ENCODE measurements at places on chromosomes 3 and 15.

GRCh38 chr15:55827204-55827603, 84.3 kb upstream of the PRTG start:
- no peak for DNase-seq

- no peak for DNase-seq
These were observed 1.5 kb upstream of the DMXL2 start for GRCh38 chr15:51624022-51624421.

GRCh38 chr15:87572381-87572910, 684.1 kb downstream of the NTRK3 start:
- no peak for DNase-seq

DNA sequence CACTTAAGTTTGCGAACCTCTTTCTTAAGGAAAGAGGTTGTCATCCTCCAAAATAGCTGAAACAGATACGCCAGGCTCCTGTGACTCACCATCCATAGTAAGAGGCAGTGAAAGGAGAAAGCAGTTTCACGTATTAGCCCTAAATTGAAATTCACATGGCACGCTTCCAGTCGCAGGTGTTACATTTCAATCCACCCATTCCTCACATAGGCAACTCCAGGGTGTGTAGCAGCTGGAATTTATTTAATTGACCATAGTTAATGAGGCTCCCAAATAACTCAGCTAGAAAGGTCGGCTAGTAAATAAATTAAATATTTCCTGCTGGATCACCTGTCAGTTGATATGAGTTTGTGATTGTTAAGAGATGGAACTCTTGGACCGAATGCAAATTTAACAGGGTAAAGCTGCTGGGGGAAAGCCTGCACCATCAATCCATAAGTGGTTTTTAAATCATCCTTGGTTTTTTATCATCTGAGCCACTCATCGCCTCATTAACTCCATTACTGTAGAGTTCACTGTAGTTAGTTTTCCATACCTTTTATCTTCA, 19.6 kb downstream of the NSUN3 start:
- no peak for DNase-seq

DNA sequence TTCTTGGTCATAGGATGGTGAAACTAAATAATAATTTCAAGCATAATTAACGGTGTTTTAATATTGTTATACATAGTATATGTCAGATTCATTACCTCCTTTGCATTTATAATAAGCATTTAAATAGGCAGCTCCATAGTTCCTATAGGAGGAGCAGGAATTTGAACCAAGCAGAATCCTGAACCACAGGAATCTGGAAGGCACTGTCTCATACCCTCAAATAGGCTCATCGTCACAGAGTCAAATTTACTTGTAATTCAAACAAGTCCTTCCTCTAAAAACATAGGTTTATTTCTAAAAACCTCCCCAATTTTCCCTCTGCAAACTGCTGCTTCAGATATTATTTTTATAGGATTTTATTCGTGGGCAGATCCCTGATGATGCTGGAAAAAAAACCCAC, 376.3 kb upstream of the ARHGEF26 start:
- DNase-seq: no peak

GRCh38 chr15:90686435-90687218, 30.5 kb upstream of the BLM start:
- no peak for DNase-seq

DNA sequence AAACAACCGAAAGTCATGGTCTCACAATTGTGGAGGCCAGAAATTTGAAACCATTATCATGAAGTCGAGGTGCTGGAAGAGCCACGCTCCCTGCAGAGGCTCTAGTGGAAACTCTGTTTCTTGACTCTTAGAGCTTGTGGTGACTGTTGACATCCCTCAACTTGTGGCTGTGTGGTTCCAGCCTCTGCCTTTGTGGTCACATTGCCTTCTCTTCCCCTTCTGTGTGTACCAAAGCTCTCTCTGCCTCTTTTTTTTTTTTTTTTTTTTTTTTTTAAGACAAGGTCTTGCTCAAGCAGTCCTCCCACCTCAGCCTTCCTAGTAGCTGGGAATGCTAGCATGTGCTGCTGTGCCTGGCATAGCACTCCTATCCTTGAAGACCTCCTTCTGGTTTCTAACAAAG, 48.7 kb upstream of the CRTC3 start:
- DNase-seq: no peak

DNA sequence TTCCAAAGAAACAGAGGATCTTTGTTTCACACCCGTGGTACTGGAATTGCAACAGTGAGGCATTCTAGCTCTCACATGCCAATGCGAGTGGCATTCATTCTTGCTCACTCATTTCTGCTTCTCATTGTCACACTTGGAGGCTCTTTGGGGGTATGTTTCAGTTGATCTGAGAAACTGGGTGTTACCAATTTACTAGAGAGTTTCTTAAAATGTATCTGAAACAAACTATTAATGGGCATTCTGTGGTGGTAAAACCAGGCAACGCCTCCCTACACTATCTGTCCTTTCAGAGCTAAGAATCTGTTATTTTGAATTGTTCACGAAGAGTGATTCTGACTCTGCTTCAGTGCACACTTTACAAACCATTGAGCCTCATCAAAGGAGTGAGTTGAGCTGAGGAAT, 140.6 kb upstream of the BHLHE40 start:
- DNase-seq: no peak

DNA sequence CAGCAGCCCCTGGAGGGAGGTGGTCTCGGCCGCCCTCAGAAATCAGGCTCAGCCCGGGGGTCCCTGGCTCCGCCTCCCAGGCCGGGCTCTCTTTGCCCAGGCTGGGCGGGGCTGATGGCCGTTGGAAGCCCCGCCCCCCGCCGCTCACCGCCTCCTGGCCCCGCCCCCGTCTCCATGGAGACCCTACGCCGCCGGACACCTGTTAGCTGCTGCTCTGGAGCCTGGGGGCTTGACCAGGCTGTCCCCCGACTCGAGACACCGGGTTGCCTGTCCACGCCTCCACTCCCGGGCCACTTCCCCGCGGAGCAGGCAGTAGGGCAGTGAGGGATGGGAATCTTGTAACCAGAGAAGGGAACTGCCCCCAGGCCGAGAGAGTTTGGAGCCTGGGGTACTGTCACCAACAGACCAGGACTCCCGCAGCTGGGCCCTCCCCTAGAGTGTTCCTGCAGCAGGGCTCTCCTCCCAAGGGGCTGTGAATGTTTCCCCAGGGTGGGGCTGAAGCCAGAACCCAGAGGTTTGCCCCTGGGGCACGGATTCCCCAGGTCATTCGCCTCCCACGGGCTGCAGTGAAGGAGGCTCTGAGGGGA, 27.8 kb upstream of the RPL32 start:
- no peak for DNase-seq

DNA sequence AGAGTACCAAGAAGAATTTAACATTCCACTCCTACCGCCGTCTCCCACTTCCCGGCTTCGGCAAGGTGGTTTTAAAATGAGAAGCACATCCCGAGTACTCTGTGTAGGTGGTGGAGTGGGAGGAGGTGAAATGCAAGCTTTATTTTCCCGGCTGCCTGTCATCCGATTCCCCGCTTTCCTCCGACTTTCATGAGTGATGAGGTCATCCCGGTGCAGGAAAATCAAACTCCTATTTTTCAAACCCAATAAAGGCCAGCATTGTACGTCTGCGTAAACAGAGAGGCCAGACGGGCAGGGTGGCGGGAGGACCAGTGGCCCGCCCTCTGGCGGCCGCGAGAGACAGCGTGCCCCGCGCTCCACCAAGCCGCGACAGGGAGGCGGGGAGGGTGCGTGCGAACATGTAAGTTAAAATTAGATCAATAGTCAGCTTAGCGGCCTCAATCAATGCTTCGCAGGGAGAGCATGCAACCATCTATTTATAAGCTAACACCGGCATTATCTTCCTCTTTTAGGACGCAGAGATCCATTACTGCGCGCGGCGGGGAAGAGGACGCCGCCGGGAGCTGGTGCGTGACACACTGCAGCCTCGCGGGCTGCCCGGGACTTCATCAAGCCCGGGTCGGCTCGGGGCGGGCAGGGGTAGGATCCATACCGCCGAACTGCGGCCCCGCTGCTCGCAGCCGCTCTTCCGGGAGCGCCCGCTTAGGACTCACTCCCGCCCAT, 163.3 kb downstream of the CD47 start:
- peak; percentile 47 for DNase-seq

DNA sequence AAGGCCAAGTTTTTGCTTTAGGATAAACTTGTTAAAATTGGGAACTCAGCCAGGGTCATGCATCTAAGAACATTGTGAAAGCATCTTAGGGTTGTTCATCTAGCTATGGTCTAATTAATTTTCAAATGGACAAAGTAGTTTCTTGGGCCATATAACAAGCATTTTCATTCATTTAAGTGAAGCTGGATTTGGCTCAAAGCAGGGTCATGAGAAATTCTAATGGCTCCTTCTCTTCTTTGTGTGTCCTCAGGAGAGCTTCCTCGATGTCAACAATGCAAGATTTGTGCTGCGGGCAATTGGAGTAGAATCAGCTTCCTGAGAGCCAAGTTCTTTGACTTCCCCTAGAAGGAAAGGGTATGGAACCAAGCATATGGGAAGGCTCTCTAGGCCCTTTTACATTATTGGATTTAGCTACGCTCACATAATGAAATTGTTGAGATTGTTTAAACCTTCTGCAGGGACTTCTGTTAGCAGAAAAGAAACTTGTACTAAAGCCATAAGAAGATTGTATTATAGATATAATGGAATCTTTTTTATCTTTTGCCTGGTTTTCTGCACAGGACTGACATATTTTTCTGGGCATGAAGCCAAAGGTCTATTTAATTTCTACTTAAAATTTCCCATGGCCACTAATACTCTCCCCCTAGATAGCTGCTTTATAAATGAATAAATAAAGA, 1.8 kb upstream of the SAMMSON start:
- DNase-seq: no peak

DNA sequence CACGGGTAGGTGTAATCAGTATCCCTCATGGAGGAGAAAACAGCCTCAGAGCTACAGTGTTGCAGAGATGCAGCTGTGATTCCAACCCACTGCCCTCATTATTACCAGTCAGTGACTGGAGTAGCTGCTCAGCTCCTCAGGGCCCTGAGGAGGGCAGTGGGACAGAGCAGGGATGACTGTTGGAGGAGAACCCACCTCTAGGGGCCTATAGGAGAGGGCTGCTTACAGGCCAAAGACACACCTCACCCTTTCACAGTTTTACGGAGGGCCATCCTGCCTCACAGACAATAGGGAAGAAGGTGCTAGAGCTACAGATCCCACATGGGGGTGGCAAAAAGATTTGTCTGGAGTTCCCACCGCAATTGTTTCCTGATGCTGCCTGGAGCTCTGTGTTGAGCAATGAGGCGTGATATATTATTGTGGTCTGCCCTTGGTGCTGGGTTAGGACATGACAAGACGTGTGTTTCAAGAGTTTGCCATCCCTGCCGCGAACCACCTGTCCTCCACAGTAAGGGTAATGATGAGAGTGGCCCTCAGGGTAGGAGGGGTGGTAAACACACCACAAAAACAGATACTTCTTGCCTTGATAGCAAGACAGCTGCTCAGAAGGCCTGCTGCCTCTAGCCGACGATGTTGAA, 140.5 kb upstream of the TPM1 start:
- DNase-seq: no peak

DNA sequence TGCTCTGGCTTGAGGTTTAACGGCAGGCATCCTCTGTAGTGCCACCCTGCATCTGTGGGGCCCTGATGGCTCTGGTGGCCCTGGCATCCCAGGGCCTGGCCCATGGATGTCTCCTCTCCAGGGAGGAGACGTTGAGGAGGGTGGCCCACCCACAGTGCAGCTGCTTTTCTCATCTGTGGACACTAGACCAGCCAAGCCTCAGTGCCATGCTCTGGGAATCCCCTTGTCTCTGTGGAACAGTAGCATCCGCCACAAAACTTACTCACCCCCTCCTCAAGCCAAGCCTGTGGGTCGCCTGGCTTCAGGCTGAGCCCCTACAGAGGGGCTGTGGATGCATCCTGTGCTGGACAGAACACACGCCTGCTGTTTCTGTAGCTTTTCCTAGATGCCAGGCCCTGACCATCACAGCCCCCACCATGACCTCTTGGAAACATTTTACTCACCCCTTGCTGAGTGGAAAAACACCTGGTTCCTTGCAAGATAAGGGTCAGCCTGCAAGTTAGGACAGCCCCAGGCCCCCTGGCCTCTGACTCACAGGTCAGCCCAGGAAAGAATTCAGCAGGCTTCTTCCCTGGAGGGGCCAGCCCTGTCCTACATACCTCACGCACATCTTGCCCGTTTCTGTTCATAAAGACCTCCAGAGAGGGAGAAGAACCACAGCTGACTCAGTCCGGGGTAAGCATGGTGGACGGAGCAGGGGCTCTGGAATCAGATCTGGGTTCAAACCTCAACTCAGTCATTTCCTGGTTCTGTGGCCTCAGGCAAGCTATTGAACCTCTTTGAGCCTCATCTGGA, 19.0 kb downstream of the PAK6 start:
- DNase-seq: no peak

GRCh38 chr3:56131974-56132590, 336.2 kb downstream of the ERC2 start:
- no peak for DNase-seq

DNA sequence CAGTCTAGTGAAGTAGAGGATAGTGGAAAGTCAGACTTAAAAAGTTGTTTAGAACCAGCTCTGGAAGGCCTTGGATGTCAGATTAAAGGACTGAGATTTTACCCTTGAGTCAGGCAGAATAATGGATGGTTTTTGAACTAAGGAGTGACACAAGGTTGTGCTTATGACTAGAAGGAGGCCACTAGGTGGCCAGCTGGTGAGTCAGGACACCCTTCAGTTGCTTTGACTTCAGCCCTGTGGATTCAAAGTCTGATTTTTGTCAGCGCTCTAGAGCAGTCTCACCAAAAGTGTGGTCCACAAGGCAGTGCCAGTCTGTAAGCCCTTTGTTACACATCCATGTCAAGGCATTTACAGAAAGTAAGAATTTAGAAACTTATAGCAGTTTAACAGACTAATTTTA, 3.8 kb upstream of the GABPB1 start:
- no peak for DNase-seq

- no peak for DNase-seq
These were observed 59.2 kb upstream of the IL12A start for GRCh38 chr3:159929171-159930141.

DNA sequence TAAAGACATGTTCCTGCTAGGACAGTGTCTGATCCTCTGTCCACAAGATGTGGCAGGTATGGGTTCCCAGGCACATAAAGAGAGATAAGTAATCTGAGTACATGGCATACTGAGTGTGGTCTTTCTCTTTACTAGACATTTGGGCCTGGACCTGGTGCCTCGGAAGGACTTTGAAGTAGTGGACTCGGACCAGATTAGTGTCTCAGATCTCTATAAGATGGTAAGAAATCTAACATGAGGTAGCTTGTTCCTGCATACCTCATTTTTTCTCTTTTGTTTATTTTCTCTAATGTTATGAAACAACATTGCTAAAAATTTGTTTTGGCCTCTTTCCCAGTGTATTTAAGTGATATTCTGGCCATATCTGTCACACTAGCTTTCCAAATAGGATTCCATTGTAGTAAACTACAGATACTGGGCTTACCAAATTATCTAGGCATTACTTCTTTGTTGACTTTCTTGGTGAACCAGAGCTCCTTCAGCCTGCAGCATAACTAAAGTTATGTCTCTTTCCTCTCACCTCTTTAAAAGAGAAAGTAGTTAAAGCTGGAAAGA, 309.8 kb upstream of the MANF start:
- no peak for DNase-seq

- no peak for DNase-seq
These were observed 6.3 kb downstream of the ADAMTS17 start for GRCh38 chr15:100335335-100335999.

GRCh38 chr15:65330934-65331645, 26.6 kb downstream of the RNU5B-1 start:
- DNase-seq: no peak

- DNase-seq: no peak
These were observed 3.9 kb upstream of the VILL start for GRCh38 chr3:37986479-37987314.
